ENCODE measurements at places on chromosomes 13 and 19. TPM values are rescaled to one million over a fixed set of nuclear protein-coding genes. Genes with fewer than 3 reads are reported as not detected.

KRTDAP gene
- not detected for polyA plus RNA-seq

EMP3 gene
- polyA plus RNA-seq, result 675 TPM

COL4A1 gene
- 337 TPM for polyA plus RNA-seq

CDX2 gene
- not detected for polyA plus RNA-seq

C1QTNF9 gene
- 0.22 TPM for polyA plus RNA-seq

GRCh38 chr19:42831221-42832019 lies 48.1 kb downstream of the PSG1 start:
- DNase-seq, result no peak

DNA sequence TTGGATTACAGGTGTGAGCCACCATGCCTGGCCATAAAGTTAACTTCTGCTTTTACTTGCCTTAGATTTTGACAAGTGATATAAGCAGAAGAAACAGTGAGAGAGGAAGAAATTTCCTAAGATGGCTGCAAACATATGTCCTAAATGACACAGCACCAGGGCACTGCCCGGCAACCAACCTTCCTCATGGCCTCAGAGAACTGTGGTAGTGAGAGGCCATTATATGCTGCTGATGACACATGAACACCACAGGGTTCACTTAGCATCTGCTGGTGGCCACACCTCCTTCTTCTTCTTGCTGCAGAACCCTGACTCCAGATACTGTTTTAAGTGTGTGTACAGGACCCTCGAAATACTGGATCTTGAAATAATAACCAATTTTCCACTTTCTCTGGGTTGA lies 88.2 kb downstream of the KCTD12 start:
- DNase-seq, result no peak

GRCh38 chr13:94228763-94229162 lies 250.7 kb downstream of the DCT start:
- peak; percentile 25 for DNase-seq

DNA sequence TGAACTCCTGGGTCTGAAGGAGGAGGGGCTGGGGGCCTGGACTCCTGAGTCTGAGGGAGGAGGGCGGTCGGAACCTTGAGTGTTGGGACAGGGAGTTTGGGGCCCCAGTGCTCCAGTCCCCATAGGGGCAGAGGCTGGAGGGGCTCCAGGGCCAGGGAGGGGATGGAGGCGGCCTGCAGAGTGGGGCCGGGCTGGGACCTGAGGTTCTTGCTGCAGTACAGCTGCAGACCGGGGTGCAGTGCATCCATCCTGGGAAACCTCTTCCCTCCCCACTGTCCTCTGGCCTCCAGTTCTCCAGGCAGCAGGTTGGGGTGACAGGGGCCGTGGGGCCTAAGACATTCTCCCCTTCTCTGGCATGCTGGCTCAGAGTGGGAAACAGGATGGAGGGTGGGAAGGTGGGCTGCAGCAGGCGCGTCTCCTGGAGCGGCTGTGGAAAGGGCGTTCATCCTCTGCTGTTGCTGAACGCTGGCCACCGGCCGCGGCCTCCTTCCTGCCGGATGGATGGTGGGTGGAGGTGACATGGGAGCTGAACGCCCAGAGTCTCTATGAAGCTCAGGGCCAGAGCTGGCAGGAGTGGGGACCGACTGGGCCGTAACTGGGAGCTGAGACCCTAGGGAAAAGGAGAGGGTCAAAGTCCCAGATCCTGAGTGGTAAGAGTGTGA lies 1.6 kb downstream of the BRSK1 start:
- no peak for DNase-seq

DNA sequence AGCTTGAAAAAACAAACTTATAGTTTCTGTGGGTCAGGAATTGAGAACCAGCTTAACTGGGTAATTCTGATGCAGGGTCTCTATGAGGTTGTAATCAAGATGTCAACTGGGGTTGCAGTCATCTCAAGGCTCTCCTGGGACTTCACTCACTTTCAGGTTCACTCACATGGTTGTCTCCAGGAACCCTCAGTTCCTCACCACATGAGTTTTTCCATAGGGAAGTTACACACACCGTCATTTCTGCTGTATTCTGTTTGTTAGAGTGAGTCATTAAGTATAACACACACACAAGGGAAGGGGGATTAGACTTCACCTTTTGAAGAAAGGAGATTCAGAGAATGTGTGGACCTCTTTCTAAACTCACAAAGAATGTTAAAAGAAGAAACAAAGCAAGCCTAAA lies 34.9 kb upstream of the MLNR start:
- peak; percentile 36 for DNase-seq

GRCh38 chr19:55447421-55448174 lies 4.5 kb upstream of the SHISA7 start:
- peak; percentile 15 for DNase-seq

- no peak for DNase-seq
Observed at GRCh38 chr19:10158071-10158470, 36.7 kb downstream of the DNMT1 start.

- no peak for DNase-seq
Observed at GRCh38 chr19:33325920-33326319, 23.6 kb upstream of the CEBPA start.

All from IMR-90 (cell line).